GM23248 (cell line): ENCODE measurements at places on chromosomes 1 and 21. TPM values are rescaled to one million over a fixed set of nuclear protein-coding genes. Genes with fewer than 3 reads are reported as not detected.

XPR1 gene
- total RNA-seq = 11.9 and 15.6 TPM in 2 replicates

GRCh38 chr1:79325705-79326104, 319.2 kb upstream of the ADGRL4 start:
- DNase-seq = peak; percentile 27

- peak; percentile 86 for DNase-seq
Observed at GRCh38 chr1:11037740-11038182, 9.3 kb downstream of the MASP2 start.

KCNJ10 gene
- total RNA-seq = not detected in 2 replicates

TRPM2 gene
- total RNA-seq = 0.13 and 0.22 TPM in 2 replicates

- DNase-seq = no peak
Observed at GRCh38 chr1:18747671-18748070, 111.8 kb downstream of the TAS1R2 start.

DNA sequence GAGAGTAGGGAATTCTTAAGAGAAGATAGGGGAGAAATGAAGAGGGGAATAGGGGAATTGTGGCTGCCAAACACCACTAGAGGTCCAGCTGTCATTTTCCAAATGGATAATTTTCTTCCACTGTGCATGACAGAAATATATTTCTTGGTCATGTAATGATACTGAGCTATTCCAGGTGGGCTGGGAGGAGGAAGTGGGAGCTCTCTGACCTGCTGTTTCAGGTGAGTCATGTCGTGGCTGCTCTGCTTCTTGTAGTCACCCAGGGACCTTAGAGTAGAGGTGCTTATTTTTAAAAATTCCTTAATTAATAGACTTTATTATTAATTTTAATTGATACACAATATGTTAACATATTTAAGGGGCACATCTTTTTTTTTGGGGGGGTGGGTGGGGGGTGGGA, 11.9 kb downstream of the PDE4B start:
- DNase-seq = no peak

C8B gene
- total RNA-seq = not detected in 2 replicates

OR10J1 gene
- not detected in 2 replicates for total RNA-seq

SCNM1 gene
- total RNA-seq = 27.7 and 35.2 TPM in 2 replicates

GRCh38 chr1:56424744-56425493, 154.4 kb downstream of the PLPP3 start:
- peak; percentile 54 for DNase-seq

GRCh38 chr1:219692981-219693380, 80.1 kb upstream of the ZC3H11B start:
- DNase-seq = no peak

GRCh38 chr1:110944806-110945205, 18.9 kb downstream of the LRIF1 start:
- DNase-seq = no peak

DNA sequence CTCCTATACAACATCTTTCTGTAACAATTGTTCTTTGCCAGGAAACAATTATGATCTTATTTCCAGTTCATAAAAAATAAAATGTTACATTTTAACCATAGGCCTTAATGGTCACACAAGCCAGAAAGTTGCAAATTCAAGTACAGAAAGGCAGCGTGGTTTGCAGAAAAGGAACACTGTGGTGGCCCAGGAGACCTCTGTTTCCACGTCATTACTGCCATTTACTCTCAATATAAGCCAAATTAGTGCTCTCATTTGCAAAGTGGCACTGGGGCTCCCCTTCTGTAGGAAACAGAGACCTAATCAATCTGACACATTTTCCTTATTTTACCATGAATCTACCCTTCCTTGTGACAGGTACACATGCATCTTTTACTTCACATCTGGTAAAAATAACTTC, 79.3 kb upstream of the TLR5 start:
- no peak for DNase-seq

GRCh38 chr1:43436371-43436770, 17.4 kb downstream of the HYI start:
- DNase-seq = no peak

- DNase-seq = no peak
Observed at GRCh38 chr1:51445351-51446090, 73.5 kb downstream of the EPS15 start.

- peak; percentile 99 for DNase-seq
Observed at GRCh38 chr1:151994956-151995355, 1.3 kb upstream of the S100A10 start.

GRCh38 chr1:15476927-15477326, 1.0 kb downstream of the CELA2B start:
- no peak for DNase-seq

DNA sequence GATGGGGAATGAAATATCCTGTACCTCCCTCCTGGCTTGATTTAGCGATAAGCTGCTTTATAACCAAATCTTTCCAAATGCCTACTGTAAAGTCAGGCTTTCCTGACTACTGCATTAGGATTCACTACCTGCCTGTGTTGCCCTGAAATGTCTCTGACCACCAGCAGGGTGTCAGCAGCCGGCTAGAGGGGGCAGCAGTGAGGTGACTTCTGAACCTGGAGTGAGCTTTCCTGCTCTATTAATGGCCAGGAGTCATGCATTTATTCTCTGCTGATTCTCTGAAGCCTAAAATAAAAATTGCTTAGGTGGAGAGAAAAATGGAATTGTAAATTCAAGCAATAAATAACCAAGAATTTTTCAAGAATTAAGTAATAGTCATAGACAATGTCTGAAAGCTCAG, 2.5 kb downstream of the BACE2 start:
- DNase-seq = peak; percentile 60

GSTM5 gene
- 1.5 and 2.4 TPM in 2 replicates for total RNA-seq

- no peak for DNase-seq
Observed at GRCh38 chr1:86750530-86750929, 46.2 kb downstream of the SH3GLB1 start.

CNR2 gene
- total RNA-seq = not detected in 2 replicates

RCSD1 gene
- total RNA-seq = 0.22 TPM in 1 of 2 replicates, not detected in the other

- no peak for DNase-seq
Observed at GRCh38 chr1:218557731-218558130, 212.6 kb downstream of the TGFB2 start.

DNA sequence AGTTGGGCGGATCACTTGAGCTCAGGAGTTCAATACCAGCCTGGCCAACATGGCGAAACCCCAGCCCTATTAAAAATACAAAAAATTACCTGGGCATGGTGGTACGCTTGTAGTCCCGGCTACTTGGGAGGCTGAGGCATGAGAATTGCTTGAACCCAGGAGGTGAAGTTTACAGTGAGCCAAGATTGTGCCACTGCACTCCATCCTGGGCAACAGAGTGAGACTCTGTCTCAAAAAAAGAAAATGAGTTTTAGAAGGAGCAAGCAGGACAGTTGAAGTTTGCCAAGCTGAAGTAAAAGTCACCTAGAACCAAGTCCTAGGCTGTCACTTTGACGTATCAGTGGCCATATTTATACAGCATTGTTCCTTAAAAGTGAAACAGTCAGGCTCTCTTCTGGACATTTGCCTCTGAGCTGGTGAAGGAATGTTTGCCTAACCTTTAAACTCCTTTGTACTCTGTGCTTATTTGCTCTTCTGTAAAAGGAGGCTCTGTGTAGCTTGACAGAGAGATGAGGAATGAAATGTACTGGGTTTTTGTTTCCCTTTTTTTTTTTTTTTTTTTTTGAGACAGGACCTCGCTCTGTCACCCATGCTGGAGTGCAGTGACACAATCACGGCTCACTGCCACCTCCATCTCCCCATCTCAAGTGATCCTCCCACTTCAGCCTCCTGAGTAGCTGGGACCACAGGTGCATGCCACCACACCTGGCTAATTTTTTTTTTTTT, 2.8 kb downstream of the RAB4A start:
- DNase-seq = no peak

DNA sequence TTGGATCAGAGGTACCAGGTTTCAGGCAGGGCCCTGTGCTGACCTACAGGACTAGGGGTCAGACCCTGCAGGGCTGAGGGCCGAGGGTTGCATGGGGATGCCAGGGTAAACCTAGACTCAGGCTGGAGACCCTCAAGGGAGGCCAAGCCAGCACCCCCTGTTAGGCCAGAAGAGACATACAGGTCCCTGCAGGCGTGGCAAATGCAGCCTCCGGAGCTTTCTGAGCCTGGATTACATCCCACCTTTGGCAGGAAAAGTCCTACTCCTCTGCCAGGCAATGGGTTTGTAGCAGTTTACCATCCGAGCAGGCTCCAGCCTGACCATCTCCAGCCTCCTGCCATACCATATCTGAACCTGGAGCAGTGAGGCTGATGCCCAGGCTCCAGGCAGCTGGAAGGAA, 425.3 kb downstream of the NPHP4 start:
- no peak for DNase-seq

DNA sequence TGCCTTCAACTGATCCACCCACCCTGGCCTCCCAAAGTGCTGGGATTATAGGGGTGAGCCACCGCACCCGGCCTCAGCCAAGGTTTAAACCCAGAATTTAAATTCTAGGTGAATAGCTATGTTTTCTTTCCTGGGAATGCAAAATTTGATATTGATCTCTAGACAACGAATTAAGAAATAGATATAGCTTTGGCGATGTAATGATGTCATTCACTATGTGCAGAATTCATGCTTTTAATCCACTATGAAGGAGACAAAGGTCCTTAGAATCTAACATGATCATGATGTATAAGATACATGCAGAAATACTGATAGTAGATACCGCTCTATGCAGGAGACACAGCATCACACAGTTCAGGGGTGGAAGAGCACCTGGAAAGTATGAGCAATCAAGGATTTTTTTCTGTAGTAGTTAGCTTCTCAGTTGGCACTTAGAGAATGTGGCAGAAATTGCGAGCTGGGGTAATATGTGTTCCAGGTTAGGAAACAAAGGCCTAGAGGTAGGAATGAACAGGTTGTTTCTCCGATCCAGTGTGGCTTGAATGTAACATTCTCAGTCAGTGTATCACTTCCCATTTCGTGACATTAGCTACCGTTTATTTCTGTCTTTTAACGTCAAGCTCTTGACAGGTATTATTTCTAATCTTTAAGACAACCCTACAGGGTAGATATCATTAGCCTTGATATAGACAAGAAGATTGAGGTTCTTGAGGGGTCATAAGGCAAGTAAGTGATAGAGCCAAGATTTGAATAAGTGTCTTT, 3.0 kb upstream of the CEP350 start:
- no peak for DNase-seq

- DNase-seq = peak; percentile 87
Observed at GRCh38 chr21:27693376-27693775, 726.5 kb upstream of the ADAMTS5 start.

OR6N1 gene
- not detected in 2 replicates for total RNA-seq

VHLL gene
- not detected in 2 replicates for total RNA-seq

DNA sequence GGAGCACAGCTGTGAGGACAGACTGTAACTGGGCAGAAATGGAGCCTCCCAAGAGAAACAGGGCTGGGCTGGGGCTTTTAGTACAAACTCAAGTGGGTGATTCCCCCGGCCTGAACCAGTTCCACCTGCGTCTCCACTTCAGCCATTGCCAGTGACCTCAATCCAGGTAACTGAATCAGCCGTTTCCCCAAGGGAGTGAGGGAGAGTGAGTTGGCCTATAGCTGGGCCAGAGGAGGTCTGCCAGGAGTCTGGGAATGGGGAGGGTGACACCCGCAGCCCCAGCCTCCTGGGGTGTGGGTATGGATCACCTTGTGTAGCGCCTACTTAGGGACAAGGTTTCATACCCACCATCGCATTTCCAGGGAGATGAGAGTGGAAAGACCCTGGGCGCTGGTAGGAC, 8.5 kb downstream of the SLC26A9 start:
- no peak for DNase-seq

B3GALT2 gene
- 4.7 and 4.8 TPM in 2 replicates for total RNA-seq

DNA sequence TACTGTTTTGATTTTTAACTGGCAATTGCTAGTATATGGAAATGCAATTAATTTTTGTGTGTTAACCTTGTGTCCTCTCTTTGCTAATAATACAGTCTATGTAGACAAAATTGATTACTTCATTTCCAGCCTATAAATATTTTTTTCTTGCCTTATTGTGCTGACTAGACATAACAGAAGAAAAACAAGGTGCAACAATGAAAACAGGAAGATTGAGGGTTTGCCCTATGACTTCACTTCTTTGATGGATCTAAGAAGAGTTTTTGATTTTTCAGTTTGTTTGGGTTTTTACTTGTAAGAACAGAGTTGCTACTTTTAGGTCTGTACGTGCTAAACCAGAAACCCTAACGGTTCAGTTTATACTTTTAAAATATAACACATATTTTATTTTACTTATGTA, 8.5 kb upstream of the CNIH4 start:
- DNase-seq = no peak

RIMKLA gene
- total RNA-seq = 0.22 TPM in 1 of 2 replicates, not detected in the other

DNA sequence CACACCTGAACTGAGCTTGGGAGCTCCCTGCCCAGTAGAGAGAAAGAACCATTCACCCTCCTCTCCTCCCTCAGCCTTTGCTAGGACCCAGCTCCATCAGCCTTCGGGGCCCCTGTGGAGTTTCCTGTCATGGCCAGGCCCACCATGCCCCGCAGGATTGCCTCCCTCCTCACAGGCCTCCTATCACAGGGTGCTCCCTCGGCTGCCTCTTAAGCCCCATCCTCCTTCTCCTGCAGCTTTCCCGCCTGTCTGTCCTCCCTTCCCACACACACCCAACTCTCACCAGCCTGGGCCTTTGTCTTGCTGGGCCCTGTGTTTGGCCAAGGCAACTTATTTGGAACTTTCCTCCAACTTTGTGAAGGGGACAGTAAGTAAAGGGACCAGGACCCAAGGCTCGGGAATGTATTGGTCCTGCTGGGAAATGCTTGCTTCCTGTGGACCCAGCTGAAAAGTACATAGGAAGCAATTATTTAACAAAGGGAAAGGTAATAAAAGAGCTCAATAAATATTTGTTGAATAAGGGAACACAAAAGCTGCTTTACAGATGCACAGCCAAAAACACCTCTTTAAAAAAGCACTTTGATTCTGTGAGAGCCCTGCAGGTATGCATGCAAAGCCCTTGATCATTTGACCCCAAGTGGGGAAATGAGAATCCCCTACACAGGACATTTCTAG, 31.6 kb upstream of the TENT5C start:
- DNase-seq = no peak

DNA sequence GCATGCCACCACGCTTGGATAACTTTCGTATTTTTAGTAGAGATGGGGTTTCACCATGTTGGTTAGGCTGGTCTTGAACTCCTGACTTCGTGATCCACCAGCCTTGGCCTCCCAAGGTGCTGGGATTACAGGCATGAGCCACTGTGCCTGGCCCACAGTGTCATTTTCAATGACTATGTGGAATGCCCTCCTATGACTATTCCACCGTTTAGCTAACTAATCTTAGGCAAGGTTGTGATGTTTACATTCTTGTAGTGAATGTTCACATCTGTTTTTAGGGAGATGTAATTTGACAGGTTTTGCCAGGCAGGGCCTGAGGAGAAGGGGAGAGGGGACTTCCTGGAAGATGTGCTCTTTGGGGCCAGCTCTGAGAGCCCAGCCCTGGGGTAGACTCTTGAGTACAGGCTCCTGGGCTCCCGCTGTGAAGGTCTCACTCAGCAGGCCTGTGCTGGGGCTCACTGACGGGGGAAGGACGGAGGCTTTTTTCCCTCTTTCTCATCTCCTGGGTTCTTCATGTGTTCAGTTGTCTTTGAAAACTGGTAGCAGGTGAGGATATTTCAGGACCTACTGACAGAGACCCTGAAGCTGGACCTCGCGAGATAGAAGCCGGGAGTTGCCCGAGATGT, 13.2 kb downstream of the COQ8A start:
- no peak for DNase-seq

- no peak for DNase-seq
Observed at GRCh38 chr1:228852511-228853088, 117.3 kb downstream of the RHOU start.

GRCh38 chr1:111756124-111756513, 418 bp downstream of the DDX20 start:
- DNase-seq = no peak

GRCh38 chr1:3814065-3814464, 17.8 kb upstream of the LRRC47 start:
- DNase-seq = no peak
